ENCODE measurements at places on chromosomes 16 and 17. TPM values are rescaled to one million over a fixed set of nuclear protein-coding genes. Genes with fewer than 3 reads are reported as not detected.

Gene OSGIN1
- 0.30 TPM for total RNA-seq

Gene CIITA
- 5.7 TPM for total RNA-seq

Gene EPX
- 1.9 TPM for total RNA-seq

Gene MT4
- total RNA-seq, result 76.2 TPM

Gene GJC1
- total RNA-seq, result 19.9 TPM

Gene MAP2K6
- total RNA-seq, result 8.6 TPM

Gene SLC6A4
- 1.8 TPM for total RNA-seq

Gene FSCN2
- total RNA-seq, result 0.99 TPM

Gene ANKFN1
- 5.5 TPM for total RNA-seq

Gene STH
- total RNA-seq, result not detected

Gene COG4
- total RNA-seq, result 28.7 TPM

Gene NPIPB8
- 1.7 TPM for total RNA-seq

Gene RAB37
- 0.69 TPM for total RNA-seq

GRCh38 chr17:40180694-40181093, 3.4 kb downstream of the RAPGEFL1 start:
- DNase-seq, result no peak

- DNase-seq, result no peak
These were observed 74.7 kb downstream of the BMERB1 start for GRCh38 chr16:15509051-15509592.

- DNase-seq, result no peak
These were observed 51.7 kb downstream of the WNT3 start for GRCh38 chr17:46766493-46767491.

GRCh38 chr17:48636177-48637018, 10.2 kb upstream of the HOXB9 start:
- DNase-seq, result peak; percentile 43

- DNase-seq, result no peak
These were observed 3.9 kb upstream of the KRT15 start for GRCh38 chr17:41522301-41523224.

DNA sequence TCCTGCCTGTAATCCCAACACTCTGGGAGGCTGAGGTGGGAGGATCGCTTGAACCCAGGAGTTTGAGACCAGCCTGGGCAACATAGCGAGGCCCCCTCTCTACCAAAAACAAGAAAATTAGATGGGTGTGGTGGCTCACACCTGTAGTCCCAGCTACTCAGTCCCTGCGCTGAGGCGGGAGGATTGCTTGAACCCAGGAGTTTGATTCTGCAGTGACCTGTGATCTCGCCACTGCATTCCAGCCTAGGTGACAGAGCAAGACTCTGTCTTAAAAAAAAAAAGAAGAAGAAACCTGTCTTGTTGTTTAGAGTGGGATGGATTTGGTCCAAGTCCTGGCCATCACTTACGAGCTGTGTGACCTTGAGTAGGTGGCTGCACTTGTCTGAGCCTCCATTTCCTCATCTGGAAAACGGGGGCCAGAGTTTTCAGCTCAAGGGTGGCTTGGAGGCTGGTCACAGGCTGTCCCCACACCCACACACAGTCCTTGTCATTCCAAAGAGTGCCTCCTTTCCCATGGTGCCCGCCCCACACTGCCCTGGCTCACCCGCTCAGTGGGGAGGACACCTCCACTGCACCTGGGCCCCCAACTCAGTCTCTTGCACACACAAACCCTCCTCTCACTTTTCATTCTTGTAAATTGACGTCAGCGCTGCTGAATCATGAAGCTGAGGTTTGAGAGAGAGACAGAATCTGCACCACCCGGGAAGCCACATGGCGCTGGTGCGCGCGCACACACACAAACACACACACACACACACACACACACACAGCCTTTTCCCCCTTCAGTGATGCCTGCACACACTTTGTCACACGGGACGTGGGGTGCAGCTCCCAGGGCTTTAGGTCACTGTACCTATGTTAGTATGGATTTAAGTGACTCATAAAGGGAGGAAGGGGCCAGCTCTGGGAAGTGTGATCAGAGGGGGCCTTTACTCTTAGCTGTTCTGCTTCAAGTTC, 4.2 kb downstream of the SOCS1 start:
- DNase-seq, result no peak

- DNase-seq, result no peak
These were observed 35.7 kb downstream of the CACNA1H start for GRCh38 chr16:1188432-1189189.

DNA sequence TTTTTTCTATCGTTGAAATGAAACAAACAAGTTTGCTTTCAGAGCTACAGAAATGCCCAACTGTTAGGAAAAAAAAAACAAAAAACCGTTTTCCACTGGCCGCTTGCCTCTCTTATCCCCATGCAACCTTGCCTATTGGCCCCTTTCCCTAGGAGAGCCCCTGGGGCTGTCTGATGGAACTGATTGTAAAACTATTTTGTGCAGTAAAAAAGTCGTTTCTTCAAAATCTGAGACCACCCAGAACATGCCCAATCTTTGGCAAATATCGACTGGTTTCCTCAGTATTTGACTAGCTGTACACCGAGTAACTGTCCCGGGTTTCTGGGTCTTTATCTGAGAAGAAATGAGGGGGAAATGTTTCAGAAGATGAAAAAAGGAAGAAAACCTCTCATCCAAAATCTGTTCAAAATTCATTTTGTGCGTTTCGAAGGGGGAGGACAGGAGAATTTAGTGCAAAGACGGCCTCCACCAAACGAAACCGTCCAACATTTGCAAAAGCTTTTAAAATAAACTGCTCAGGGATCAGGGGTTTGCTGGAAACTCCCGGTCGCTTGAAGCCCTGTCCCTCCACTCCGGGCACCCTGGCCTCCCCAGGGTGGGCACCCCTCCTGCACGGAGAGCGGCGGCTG, 1.1 kb upstream of the GNAO1 start:
- no peak for DNase-seq

DNA sequence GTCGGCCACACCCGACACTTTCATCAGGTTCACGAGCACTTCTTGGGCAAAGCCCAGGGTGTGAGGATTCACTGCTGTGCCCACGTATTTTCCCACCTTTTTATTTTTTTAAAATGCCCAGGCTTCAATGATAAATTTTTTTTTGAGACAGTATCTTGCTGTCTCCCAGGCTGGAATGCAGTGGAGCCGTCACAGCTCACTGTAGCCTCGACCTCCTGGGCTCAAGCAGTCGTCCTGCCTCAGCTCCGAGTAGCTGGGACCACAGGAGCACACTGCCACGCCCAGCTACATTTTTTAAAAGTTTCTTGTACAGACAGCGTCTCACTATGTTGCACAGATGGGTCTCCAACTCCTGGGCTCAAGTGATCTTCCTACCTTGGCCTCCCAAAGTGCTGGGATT, 17.8 kb downstream of the UTS2R start:
- no peak for DNase-seq

DNA sequence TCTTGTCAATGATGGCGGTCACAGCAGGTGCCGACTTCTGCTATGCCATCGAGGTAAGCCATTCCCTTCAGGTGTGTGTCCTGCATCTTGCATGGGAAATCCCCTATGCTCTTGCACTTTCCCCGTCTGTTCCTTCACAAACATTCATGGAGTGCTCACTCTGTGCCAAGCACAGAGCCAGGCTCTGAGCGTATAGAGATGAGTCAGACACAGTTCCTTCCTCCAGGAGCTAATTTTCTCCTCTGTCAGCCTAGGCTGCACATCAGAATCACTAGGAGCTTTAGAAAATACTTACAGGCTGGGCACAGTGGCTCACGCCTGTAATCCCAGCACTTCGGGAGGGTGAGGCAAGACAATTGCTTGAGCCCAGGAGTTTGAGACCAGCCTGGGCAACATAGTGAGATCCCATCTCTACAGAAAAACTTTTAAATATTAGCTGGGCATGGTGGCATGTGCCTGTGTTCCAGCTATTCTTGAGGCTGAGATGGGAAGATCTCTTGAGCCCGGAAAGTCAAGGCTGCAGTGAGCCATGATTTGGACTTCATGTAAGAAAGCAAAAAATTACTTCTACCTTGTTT, 14.1 kb downstream of the PRMT7 start:
- no peak for DNase-seq

DNA sequence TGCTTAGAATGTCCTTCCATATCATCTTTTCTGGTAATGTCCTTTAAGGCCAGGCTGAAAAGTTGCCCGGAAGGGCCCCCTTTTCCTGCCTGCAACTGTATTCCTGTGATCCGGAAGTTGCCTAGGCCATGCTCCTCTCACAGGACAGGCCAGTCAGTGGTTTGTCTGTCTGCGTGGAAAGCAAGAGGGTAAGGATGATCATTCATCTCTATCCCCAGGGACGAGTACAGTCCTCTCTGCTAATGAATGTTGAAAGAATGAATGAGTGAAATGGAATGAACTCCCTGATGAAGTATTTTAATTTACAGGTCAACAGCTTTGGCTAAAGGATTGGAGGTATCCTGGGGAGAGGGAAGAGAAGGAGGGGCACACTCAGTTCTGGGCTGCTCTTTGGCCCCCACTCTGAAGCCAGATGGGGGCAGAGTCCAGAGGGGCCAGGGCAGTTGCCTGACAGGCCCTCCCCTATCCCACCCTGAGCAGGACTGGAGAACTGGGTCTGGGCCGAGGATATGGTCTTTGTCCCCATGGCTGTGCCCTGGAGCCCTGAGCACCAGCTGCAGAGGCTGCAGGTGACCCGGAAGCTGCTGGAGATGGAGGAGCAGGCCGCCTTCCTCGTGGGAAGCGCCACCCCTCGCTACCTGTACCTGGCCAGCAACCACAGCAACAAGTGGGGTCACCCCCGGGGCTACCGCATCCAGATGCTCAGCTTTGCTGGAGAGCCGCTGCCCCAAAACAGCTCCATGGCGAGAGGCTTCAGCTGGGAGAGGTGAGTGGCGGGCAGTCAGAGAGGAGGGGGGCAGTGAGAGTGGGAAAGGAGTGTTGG, 3.2 kb downstream of the AOC3 start:
- DNase-seq, result no peak

- DNase-seq, result no peak
These were observed 56.9 kb upstream of the HAS3 start for GRCh38 chr16:69048328-69049120.

DNA sequence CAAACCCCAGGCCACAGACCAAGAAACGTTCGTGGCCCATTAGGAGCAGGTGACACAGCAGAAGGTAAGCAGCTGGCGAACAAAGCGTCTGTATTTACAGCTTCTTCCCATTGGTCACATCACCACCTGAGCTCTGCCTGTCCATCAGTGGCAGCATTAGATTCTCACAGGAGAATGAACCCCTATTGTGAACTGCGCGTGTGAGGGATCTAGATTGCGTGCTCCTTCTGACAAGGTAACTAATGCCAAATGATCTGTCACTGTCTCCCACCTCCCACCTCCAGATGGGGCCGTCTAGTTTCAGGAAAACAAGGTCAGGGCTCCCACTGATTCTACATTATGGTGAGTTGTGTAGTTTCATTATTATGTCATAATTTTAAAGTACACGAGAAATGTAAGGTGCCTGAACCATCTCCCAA, 186.3 kb downstream of the CPPED1 start:
- DNase-seq, result no peak

GRCh38 chr17:59547131-59547915, 18.1 kb upstream of the DHX40 start:
- DNase-seq, result no peak

DNA sequence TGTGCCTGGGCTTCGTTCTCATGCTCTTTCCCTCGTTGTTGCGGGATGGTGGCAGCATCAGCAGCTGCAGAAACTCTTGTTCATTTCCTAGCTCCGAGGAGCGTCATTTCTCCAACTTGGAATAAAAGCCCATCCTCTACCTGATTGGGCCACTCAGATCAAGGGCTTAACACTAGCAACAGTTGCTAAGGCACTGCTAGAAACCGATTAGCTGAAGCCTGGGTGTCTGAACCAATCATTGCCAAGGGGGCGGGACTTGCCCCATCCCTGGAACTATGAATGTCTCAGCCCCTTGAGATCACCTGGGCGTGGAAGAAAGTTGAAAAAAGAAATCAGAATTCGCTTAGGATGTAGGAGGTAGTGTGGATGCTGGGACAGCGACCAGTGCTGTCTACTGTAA, 145.3 kb downstream of the FOXL1 start:
- no peak for DNase-seq

DNA sequence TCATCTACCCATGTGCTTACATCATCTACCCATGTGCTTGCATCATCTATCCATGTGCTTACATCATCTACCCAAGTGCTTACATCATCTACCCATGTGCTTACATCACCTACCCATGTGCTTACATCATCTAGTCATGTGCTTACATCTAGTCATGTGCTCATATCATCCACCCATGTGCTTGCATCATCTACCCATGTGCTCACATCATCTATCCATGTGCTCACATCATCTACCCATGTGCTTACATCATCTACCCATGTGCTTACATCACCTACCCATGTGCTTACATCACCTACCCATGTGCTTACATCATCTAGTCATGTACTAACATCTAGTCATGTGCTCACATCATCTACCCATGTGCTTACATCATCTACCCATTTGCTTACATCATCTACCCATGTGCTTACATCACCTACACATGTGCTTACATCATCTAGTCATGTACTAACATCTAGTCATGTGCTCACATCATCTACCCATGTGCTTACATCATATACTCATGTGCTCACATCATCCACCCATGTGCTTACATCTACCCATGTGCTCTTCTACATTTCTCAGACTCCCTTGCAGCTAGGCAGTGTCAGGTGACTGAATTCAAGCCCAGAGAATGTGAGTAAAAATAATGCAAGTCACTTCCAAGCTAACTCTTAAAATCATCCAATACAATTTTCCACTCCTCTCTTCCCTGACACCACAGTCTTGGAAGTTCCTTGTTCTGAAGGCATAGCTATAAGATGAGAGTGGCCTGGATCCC, 196.8 kb downstream of the CBLN1 start:
- no peak for DNase-seq

GRCh38 chr16:86346034-86346433, 164.3 kb upstream of the FOXF1 start:
- no peak for DNase-seq

GRCh38 chr17:1153795-1154546, 25.8 kb downstream of the ABR start:
- DNase-seq, result no peak

DNA sequence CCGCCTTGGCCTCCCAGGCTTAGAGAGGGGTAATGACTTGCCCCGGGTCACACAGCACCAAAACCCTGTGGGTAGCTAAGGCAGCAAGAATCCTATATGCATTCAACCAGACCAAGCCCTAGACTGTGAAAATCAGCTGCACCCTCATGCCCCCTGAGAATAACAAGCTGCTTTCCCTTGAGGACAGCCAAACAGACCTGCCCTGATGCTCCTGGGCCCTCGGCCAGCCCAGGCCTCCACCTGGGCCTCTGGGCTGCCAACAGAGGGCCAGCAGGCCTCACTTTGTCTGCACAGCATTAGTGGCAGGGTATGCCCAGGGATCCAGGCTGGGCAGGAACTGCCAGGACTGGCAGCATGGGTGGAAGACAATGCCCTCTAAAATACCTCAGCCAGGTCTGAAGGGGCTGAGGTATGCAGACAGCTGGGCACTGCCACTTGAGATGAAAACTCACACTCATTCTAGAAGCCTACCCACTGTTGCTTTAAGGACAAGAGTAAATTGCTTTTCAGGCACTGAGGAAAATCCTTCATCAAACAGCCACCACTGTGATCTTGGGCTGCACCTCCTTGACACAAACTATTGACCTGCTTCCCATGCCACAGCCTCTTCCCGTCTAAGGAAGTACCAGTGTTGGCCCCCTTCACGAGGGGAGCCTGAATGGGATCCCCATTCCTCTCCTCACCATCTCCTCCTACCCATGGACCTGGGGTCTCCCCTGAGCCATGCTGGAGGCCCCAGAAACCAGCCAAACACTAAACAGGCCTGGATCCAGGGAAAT, 8.8 kb downstream of the ST3GAL2 start:
- DNase-seq, result no peak

GRCh38 chr16:25868106-25868505, 176.3 kb downstream of the HS3ST4 start:
- DNase-seq, result no peak

GRCh38 chr17:37138571-37139120, 189.9 kb downstream of the AATF start:
- DNase-seq, result no peak

- DNase-seq, result no peak
These were observed 72.2 kb upstream of the GNAO1 start for GRCh38 chr16:56119133-56119532.

Measured in skin of body (tissue), 3 donors.